ENCODE measurements at places on chromosomes 2 and 18.
A peak's percentile ranks its signal among the peaks of the same experiment; 100 is the strongest.

- no peak for DNase-seq
Measured at GRCh38 chr2:47064106-47064505, 91.0 kb downstream of the STPG4 start.

- no peak for DNase-seq
Measured at GRCh38 chr18:61831071-61831470, 61.7 kb downstream of the RNF152 start.

- no peak for DNase-seq
Measured at GRCh38 chr18:36194600-36195315, 7.5 kb downstream of the MOCOS start.

- DNase-seq: peak; percentile 37
Measured at GRCh38 chr18:31977270-31977872, 34.4 kb upstream of the TRAPPC8 start.

DNA sequence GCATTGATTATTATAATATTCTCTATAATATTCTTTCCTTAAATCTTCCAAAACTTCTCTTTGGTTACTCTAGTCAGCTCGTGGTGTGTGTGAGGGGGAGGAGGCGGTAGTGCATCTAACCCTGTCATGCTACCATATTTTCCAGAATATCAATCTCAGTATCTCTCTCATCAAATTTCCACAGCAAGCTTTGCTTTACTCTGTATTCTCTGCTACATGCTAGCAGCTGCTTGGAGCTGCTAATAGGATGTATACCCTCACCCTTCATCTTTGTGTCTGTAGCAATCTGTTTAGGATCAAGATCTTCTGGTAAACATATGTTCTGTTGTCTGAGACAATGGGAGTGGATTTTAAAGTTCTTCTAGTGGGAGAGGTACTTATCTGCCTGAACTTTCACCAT lies 303.8 kb upstream of the KLHL14 start:
- DNase-seq: no peak

DNA sequence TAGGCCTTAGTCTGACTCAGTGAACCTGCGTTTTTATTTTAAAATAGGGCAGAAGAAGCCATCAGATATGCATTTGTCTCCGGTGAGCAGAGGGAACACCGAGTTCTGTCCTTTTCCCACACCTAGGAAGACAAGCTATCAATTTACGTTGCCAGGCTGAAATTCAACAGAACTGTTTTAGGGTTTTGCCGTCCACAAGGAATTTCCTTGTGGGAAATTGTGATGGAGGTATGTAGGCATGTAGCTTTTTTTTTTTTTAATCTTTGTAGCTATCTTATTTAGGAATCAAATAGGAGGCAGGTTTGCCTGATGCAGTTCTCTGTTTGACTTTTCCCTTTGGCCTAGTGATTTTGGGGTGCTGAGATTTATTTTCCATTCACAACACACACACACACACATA lies 62.0 kb upstream of the ASAP2 start:
- no peak for DNase-seq

- no peak for DNase-seq
Measured at GRCh38 chr2:15241929-15242328, 319.2 kb downstream of the NBAS start.

GRCh38 chr18:52395146-52395852 lies 55.3 kb downstream of the DCC start:
- no peak for DNase-seq

GRCh38 chr2:197264332-197264731 lies 46.2 kb downstream of the ANKRD44 start:
- no peak for DNase-seq

- DNase-seq: no peak
Measured at GRCh38 chr2:240325016-240326007, 110.2 kb upstream of the GPC1 start.

GRCh38 chr2:140696449-140696848 lies 1434.4 kb downstream of the LRP1B start:
- DNase-seq: no peak

GRCh38 chr2:157442636-157443035 lies 1.3 kb downstream of the CYTIP start:
- DNase-seq: no peak

DNA sequence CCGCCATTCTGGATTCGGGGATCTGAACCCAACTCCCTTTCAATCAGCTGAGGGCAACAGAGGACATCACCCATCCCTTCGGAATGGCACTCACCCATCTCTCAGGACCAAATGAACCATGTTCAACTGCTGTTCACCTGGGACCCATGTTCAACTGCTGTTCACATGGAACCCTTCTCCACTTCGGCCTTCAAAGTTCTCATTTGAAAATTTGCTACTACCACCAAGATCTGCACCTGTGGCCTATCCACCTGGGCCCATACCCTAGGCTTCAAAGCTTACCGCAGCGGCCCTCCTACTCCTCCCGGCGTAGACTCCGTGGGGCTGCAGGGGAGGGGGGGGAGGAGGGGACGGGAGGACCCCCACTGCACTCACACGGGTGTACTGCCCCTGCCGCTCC lies 119.2 kb upstream of the ANKRD30BL start:
- DNase-seq: no peak

GRCh38 chr2:50645346-50645745 lies 386.6 kb downstream of the NRXN1 start:
- no peak for DNase-seq

- no peak for DNase-seq
Measured at GRCh38 chr2:118847762-118848172, 319 bp upstream of the EN1 start.

DNA sequence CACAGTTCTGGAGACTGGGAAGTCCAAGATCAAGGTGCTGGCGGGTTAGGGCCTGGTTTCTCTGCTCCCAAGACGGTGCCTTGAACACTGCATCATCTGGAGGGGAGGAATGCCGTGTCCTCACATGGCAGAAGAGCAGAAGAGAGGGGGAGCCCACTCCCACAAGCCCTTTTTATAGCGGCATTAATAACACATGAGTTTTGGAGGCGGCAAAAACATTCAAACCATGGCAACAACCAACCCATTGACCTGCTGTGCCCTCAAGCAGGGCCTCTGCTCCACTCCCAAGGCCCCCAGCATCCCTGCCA lies 62.0 kb downstream of the SMAD7 start:
- DNase-seq: no peak

- no peak for DNase-seq
Measured at GRCh38 chr2:229401171-229401865, 130.2 kb upstream of the PID1 start.

DNA sequence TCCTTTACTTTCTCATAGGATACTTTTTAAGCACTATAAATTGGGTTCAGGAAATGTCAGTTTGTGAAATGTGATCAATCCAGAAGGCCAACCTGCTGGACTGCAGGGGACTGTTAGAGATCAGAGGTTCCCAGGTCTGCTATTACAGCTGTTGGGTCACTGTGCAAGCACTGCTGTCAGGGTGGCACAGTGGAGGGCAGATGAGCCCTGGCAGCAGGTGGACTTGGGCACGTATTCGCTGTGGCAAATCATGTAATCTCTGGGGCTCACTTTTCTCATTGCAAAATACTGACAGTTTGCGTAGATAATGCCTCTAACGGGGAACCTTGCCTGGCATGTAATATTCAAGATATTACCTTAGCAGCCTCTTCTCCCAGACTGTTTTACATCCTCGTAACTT lies 18.1 kb downstream of the RAB31 start:
- DNase-seq: no peak

GRCh38 chr18:75809926-75810255 lies 382.4 kb upstream of the SMIM21 start:
- DNase-seq: no peak

DNA sequence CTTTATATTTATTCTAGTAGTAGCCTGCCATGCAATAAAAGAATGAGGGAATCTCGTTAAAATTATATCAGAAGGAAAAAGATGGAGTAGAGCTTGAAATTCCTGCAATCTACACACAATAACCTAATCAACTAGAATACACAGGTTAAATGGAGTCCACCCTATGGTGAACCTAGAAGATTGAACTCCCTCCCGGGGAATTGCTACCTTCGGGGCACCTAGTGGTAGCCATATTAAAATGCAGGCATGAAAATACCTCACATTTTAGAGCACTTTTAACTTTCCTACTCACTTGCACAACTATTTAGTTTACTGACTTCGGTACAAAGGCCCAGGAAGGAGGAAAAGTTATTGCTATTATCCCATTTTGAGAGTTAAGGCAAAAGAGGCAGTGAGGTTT lies 174.5 kb downstream of the SS18 start:
- DNase-seq: no peak

DNA sequence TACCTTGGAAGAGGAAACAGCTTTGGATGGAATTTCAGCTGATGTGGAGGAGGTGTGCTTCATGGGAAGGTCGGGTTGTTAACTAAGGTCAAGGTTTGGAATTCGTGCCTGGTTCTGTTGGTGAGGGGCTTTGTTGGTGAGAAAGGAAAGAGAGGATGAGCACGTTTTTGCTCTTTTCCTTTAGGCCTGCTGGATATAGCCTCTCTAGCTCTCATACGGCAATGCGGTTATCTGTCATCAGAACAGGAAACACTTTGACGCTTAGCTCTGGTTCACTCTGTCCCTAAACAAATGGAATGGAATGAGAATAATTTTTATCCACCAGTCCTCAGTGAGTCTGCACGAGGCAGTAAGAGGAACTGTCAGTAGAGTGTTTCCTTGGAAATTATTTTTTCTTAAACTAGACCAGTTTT lies 169.7 kb upstream of the NOSTRIN start:
- DNase-seq: no peak

DNA sequence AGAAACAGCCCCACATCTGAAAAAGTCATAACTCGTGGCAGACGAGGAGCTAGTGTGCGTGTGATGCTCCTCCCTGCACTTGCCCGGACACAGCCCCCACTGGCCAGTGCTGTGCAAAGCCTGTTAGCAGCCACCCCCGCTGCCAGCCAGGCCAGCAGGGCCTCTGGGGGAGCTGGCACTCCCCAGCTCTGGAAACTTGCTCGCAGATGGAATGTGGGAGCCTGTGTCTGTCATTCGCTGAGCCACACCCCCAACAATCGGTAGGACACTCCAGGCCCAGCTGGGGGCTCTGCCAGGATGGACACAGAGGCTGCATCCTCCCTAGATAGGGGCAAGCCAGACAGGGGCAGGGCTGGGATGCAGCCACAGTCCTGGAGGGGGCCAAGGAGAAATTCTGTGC lies 62.4 kb upstream of the ATG16L1 start:
- no peak for DNase-seq

GRCh38 chr2:22253171-22253570 lies 1129.4 kb downstream of the TDRD15 start:
- no peak for DNase-seq

GRCh38 chr2:217184242-217184641 lies 324.4 kb upstream of the TNP1 start:
- no peak for DNase-seq

DNA sequence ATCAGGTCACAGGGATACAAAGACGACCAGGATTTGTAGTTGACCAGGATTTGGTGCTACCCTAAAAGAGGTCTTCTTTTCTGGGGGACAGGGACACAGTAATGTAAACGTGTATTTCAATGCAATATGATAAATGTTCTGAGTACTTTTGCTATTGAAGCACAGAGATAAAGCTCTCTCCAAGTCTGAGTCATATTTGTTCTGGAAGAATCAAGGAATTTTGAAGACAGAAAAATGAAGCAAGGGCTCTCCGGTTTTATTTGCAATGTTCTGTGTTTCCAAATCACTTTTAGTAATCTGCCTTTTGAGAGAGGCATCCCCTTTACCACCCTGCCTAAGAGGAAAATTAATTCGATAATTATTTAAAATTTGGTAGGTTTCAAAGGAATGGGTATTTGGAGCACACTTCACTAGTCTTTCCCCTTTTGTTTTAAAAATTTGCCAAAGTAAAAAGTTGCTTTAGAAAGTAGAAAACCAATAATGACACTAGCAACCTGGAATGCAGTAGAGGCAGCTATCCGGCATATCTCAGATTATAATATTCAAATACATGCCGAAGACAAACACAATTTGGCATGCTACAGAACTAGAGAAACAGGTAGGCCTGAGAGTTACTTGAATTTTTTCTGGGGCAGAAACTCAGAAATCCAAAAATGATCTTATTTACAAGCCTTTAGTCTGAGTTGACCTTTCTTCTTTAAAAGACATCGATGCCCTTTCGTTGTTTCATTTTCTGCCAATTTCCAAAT lies 82.7 kb downstream of the MREG start:
- DNase-seq: no peak

- DNase-seq: no peak
Measured at GRCh38 chr18:46856973-46857372, 60.3 kb downstream of the PIAS2 start.

GRCh38 chr18:63306819-63307550 lies 12.6 kb downstream of the BCL2 start:
- no peak for DNase-seq

- no peak for DNase-seq
Measured at GRCh38 chr18:12540751-12541150, 117.2 kb downstream of the SPIRE1 start.

GRCh38 chr2:164046040-164046439 lies 310.2 kb upstream of the FIGN start:
- no peak for DNase-seq

DNA sequence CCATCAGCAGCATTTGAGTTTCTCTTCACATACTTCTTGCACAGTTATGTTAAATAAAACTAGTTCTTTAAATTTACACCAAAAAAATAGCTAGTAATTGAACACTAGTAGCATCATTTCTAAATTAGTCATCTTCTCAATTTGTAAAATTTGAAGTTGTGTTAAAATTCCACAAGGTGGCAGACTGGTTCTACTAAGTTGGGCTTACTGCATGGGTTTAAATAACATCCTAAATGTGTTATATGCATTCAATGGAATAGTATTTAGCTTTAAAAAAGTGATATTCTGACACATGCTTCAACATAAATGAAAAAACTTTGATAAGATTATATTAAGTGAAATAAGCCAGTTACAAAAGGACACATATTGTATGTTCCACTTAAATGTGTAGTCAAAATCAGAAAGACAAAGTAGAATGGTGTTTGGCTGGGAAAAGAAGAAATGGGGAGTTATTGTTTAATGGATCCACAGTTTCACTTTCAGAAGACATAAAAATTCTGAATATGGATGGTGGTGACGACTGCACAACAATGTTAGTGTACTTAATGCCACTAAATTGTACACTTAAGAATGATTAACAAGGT lies 28.7 kb upstream of the RPRD1A start:
- DNase-seq: peak; percentile 55

Measured in activated CD4-positive, alpha-beta T cell treated with anti-CD3 and anti-CD28 coated beads, Interleukin-2, amount 50 U/mL, for 16 hours (primary cell).